Thyroid gland (tissue), 4 donors: ENCODE measurements at places on chromosomes 2 and 18. TPM values are rescaled to one million over a fixed set of nuclear protein-coding genes. Genes with fewer than 3 reads are reported as not detected.
A peak's percentile ranks its signal among the peaks of the same experiment; 100 is the strongest.

The CHRNA1 gene
- not detected for total RNA-seq

The PROKR1 gene
- total RNA-seq = not detected

The RABL2A gene
- 30.3 TPM for total RNA-seq

The BCL11A gene
- total RNA-seq = 8.1 TPM

The C1QL2 gene
- not detected for total RNA-seq

The HOXD3 gene
- total RNA-seq = 3.0 TPM

The PLCD4 gene
- 2.0 TPM for total RNA-seq

The REG3G gene
- total RNA-seq = not detected

DNA sequence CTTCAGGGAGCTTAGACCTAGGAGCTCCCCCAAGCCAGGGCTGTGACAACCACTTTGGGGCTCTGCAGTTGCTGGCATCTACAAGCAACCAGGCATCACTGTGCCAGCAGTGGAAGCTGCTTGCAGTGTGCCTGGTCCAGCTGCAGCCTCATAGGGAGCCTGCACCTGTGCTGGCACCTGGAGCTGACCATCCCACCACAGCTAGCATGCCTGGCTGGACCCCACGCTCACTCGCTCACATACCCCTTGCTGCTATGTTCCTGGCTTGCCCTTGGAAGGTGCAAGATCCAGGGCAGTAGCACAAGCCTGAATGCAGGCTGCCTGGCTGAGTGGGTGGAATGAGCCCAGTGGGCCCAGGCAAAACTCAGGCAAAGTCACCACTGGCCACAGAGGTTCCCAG lies 82.5 kb downstream of the ZNF804A start:
- no peak for DNase-seq
- no peaks in the 10 kb centered on the region for H3K36me3 ChIP-seq
- H3K27ac ChIP-seq = no peak overlapping the region
- H3K27me3 ChIP-seq = no peaks in the 10 kb centered on the region
- no peaks in the 10 kb centered on the region for H3K4me1 ChIP-seq

GRCh38 chr2:158805936-158806335 lies 10.8 kb downstream of the DAPL1 start:
- H3K27me3 ChIP-seq = no peaks in the 10 kb centered on the region
- H3K27ac ChIP-seq = peak overlapping the region; percentile 64
- no peaks in the 10 kb centered on the region for H3K36me3 ChIP-seq
- peaks cover 71% of the 10 kb centered on the region for H3K4me1 ChIP-seq
- no peak for DNase-seq

DNA sequence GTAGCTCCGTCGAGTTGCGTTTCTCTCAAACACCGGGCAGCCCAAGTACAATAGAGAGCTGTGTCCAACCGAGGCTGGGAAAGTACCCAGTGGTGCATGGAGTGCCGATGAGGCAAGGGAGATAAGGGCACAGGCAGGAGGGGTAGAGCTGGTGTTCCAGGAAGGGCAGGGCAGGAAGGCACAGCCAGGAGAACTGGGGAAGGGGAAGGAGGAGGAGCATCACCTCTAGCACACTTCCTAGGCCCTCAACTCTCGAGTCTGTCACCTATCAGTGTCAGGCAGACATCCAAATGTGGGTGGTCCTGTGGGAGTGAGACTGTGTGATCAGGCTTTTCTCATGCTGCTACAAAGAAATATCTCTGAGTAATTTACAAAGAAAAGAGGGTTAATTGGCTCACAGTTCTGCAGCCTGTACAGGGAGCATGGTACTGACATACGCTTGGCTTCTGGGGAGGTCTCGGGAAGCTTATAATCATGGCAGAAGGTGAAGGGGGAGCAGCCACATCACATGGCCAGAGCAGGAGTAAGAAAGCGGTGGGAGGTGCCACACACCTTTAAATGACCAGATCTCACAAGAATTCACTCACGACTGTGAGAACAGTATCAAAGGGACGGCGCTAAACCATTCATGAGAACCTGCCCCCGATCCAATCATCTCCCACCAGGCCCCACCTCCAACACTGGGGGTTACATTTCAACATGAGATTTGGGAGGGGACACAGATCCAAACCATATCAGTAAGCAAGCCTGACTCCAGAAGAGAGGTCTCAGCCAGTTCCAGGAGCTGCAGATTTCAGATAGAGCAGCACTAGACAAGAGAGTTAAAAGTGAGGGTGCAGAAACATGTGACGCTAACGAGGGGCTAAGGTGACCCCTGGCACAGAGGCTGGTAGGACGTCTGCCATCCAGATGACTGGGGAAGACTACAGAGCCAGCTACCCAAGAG lies 75.7 kb downstream of the MBOAT2 start:
- H3K4me1 ChIP-seq = no peaks in the 10 kb centered on the region
- H3K27ac ChIP-seq = no peak overlapping the region
- no peaks in the 10 kb centered on the region for H3K27me3 ChIP-seq
- no peak overlapping the region for H3K4me3 ChIP-seq

DNA sequence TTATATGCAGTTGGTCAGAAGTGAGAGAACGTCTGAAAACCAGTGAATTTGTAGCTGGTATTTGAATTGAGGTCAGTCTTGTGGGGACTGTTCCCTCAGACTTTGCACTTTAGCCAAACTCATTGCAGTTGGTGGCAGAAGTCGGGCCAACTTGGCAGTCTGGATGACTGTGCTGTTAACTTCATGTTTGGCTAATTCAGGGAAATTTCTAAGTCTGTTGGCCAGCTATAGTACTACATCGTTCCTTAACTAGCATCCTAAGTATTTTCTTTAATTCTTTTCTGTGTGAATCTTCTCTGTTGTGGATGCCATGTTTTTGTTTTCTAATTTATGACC lies 806.8 kb upstream of the GCFC2 start:
- no peak overlapping the region for H3K27ac ChIP-seq
- H3K27me3 ChIP-seq = no peaks in the 10 kb centered on the region
- H3K4me3 ChIP-seq = no peak overlapping the region
- H3K4me1 ChIP-seq = no peaks in the 10 kb centered on the region

- H3K36me3 ChIP-seq = no peaks in the 10 kb centered on the region
- H3K4me1 ChIP-seq = peaks cover 77% of the 10 kb centered on the region
- no peak for DNase-seq
- H3K27me3 ChIP-seq = peaks cover 94% of the 10 kb centered on the region
- no peak overlapping the region for H3K4me3 ChIP-seq
Observed at GRCh38 chr2:172097557-172098131, 5.1 kb downstream of the DLX2 start.

DNA sequence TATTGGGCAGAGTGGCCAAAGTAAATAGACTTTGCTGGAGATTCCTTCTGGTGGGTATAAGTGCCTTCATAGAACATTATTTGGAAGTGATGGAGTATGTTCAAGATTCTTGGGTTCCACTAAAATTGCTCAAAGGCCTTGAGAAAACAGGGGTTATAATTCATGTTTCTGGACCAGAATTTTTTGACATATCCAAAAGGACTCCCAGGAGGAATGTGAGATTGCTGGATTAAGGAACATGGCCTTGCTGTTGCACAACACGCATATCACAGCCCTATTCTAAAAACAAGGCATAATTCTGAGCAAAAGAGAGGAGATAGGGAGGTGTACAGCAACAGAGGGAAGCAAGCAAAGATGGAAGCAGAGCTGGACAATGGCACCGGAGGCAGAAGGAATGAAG lies 111.7 kb upstream of the TNP1 start:
- H3K36me3 ChIP-seq = no peaks in the 10 kb centered on the region
- H3K4me1 ChIP-seq = no peaks in the 10 kb centered on the region
- H3K4me3 ChIP-seq = no peak overlapping the region
- H3K27me3 ChIP-seq = no peaks in the 10 kb centered on the region
- H3K27ac ChIP-seq = no peak overlapping the region

DNA sequence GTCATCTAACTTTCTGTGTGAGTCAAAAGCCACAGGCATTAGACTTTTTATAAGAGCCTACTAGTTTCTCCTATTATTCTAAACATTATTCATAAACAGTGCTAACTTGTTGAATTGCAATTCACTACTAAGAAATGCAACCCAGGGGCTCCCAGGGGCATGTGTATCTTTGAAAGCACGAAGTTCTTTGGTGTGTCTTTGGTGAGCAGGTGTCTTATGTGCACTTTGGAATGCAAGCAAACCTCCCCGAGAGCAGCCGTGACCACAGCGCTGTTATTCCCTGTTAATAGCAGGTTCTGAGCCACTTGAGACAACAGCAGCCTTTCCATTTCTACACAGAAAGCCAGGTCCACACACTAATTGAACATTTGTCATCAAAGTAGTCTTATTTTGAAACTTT lies 123.5 kb downstream of the PRKRA start:
- H3K36me3 ChIP-seq = no peaks in the 10 kb centered on the region
- H3K27me3 ChIP-seq = no peaks in the 10 kb centered on the region
- H3K4me1 ChIP-seq = peaks cover 34% of the 10 kb centered on the region
- peak; percentile 35 for DNase-seq
- no peak overlapping the region for H3K27ac ChIP-seq
- H3K4me3 ChIP-seq = no peak overlapping the region

GRCh38 chr2:197869501-197870111 lies 65.2 kb downstream of the PLCL1 start:
- H3K4me1 ChIP-seq = no peaks in the 10 kb centered on the region
- H3K36me3 ChIP-seq = no peaks in the 10 kb centered on the region
- no peak overlapping the region for H3K27ac ChIP-seq
- no peak for DNase-seq

DNA sequence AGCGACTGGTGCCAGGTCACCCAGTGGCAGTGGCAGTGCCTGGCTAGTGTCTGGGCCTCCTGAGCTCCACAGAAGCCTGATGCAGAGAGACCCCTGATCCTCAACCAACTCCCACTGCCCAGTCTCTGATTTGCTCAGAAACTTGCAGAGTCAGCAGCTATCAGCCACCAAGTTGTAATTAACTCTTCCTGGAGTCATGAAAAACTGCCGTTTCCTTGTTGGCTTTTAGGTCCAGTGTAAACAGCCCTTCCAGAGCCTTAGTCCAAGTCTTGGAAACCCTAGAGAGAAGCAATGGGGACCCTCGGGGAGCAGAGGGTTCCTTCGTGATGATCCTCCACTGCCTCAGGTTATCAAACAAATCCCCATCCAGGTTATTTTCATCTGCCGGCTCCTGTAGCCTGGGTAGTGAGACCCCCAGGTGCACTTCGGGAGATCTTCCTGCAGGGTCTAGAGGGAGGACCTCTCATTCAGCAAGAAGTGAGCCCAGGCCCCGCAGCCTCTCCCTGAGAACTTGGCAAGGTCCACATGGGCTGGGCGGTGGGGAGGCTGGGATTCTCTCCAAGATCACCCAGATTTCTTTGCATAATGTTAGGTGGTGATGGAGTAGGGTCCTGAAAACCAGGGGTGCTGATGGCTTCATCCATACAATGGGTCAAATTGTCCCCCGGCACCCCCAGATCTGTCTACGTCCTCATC lies 137.7 kb upstream of the HDAC4 start:
- DNase-seq = no peak
- H3K36me3 ChIP-seq = no peaks in the 10 kb centered on the region
- H3K27ac ChIP-seq = no peak overlapping the region
- no peak overlapping the region for H3K4me3 ChIP-seq

- H3K4me1 ChIP-seq = no peaks in the 10 kb centered on the region
- no peaks in the 10 kb centered on the region for H3K27me3 ChIP-seq
- no peak overlapping the region for H3K4me3 ChIP-seq
- H3K27ac ChIP-seq = no peak overlapping the region
- no peak for DNase-seq
- H3K36me3 ChIP-seq = no peaks in the 10 kb centered on the region
Observed at GRCh38 chr2:43725711-43726246, 48.1 kb upstream of the DYNC2LI1 start.

- no peaks in the 10 kb centered on the region for H3K27me3 ChIP-seq
- H3K27ac ChIP-seq = no peak overlapping the region
- no peak for DNase-seq
- no peaks in the 10 kb centered on the region for H3K36me3 ChIP-seq
Observed at GRCh38 chr2:204920776-204921175, 375.5 kb downstream of the PARD3B start.

- no peaks in the 10 kb centered on the region for H3K27me3 ChIP-seq
- DNase-seq = no peak
- no peak overlapping the region for H3K4me3 ChIP-seq
- no peak overlapping the region for H3K27ac ChIP-seq
- no peaks in the 10 kb centered on the region for H3K4me1 ChIP-seq
- H3K36me3 ChIP-seq = no peaks in the 10 kb centered on the region
Observed at GRCh38 chr2:181262782-181263181, 194.4 kb upstream of the ITGA4 start.

- H3K36me3 ChIP-seq = peaks cover 53% of the 10 kb centered on the region
- H3K4me1 ChIP-seq = no peaks in the 10 kb centered on the region
Observed at GRCh38 chr2:96596596-96596995, 41.5 kb downstream of the KANSL3 start.

DNA sequence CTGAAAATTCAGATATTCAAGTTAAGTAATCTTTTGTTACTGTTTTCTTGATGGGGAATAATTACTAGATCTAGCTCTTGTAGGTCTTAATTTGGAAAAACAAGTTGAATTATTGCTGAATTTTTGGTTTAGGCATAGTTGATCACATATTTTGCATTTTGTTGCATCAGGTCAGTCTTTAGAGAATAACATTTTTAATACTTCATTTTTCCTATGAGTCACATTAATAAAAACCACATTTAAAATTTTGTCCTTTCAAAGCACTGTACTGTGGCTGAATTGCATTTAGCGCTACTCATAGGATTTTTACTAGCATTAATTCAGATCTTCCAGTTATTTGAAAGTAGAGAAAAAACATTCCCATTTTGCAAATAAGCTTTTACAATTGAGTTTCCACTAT lies 23.2 kb downstream of the MAP4K4 start:
- H3K4me3 ChIP-seq = no peak overlapping the region
- H3K27me3 ChIP-seq = no peaks in the 10 kb centered on the region
- no peak overlapping the region for H3K27ac ChIP-seq
- no peak for DNase-seq

DNA sequence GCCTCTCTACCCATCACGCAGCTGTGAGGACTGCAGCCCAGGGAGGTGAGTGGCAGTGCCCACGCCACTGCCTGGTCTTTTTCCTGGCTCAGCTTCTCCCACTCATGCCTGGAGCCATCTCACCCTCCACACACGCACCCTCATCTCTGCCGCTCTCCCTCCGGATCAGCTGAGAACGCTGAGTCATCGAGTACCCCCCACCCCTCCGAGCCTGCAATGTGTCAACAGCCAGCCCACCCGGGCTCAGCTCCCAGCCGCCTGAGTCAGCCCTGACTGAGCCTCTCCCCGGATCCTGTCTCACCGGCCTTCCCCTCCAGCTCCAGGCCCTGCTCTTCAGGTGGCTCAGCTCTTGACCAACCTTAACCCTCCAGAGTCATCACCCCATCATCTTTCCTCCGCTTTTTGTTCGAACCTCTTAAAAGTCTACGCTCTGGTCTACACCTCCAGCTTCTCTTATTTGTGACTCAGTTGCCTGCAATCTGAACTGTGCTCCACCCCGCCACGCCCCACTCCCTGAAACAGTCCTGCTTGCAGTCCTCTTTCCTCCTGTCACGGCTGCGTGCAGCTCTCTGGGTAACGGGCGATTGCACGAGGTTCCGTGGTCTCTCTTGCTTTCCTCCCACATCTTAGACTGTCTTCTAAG lies 94.4 kb upstream of the ASAP2 start:
- DNase-seq = peak; percentile 38
- H3K27me3 ChIP-seq = no peaks in the 10 kb centered on the region
- peaks cover 11% of the 10 kb centered on the region for H3K4me1 ChIP-seq
- no peak overlapping the region for H3K27ac ChIP-seq
